ENCODE measurements at places on chromosomes 1 and 21. TPM values are rescaled to one million over a fixed set of nuclear protein-coding genes. Genes with fewer than 3 reads are reported as not detected.

The OPRD1 gene
- total RNA-seq: under 0.01 TPM

The ZSWIM5 gene
- 0.99 TPM for total RNA-seq

The AMY2A gene
- not detected for total RNA-seq

The DCST2 gene
- 0.07 TPM for total RNA-seq

The SPOCD1 gene
- 63.8 TPM for total RNA-seq

The PTCH2 gene
- total RNA-seq: 0.33 TPM

The TMIGD3 gene
- not detected for total RNA-seq
